A549 treated with DMSO at 1 μM for 4 hours (cell line): ENCODE measurements at places on chromosomes 7 and 10. TPM values are rescaled to one million over a fixed set of nuclear protein-coding genes. Genes with fewer than 3 reads are reported as not detected.

The SLC25A40 gene
- 5.1 to 10.5 TPM (median 8.4 TPM) in 5 replicates for total RNA-seq

The ZMIZ2 gene
- 24.2 to 40.3 TPM (median 36.7 TPM) in 5 replicates for total RNA-seq

The HTR5A gene
- not detected in 5 replicates for total RNA-seq

The ANKMY2 gene
- total RNA-seq: 13.2 to 17.3 TPM (median 14.2 TPM) in 5 replicates

The DENND11 gene
- total RNA-seq: 6.4 to 8.4 TPM (median 7.7 TPM) in 5 replicates
